ENCODE measurements at places on chromosomes 3 and 15.

DNA sequence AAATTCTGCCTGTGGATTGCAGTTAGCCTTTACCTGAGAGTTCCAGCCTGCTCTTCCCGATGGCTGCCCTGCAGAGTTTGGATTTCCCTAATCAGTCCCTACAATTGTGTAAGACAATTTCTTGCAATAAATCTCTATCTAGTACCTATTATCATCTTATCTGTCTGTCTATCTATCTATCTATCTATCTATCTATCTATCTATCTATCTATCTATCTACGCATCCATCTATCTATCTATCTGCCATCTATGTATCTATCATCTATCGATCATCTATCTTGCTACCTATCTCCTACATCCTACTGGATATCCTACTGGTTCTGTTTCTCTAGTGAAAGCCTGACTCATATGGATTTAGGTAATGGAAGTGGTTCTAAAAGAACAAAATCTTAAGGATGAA lies 30.4 kb upstream of the XCR1 start:
- no peak for DNase-seq

- no peak for DNase-seq
These were observed 196.2 kb upstream of the CFAP20DC start for GRCh38 chr3:59245859-59246501.

DNA sequence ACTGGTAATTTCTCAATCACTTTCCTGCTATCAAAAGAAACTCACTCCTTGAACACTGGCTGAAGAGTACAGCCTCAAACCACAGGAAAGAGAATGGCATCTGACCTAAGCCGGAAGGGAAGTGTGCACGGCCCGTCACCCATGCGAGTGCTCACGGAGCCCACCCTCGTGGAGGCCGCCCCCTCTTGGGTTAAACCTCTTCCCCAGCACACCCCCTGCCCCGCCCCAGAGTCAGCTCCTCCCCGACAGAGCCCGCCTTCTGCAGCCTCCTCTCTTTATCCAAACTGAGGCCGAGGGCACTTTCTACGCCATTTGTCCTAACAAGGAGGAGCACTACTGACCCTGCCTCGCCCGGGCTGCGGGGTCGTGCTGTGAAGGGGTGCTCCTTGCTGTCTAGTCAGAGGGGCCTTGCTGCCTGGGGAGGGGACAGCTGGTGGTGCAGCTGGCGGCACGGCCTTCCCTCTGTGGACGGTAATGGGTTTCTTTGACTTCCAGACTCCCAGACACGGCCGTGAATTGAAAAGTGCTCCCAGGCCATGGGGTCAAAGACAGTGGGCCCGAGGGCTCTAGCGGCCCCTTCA lies 137.7 kb downstream of the NSMCE3 start:
- DNase-seq = no peak

GRCh38 chr15:100866386-100867330 lies 13.0 kb upstream of the ALDH1A3 start:
- DNase-seq = no peak

All from activated CD4-positive, alpha-beta T cell treated with anti-CD3 and anti-CD28 coated beads, Interleukin-2, amount 10 ng/mL, durations not matched to agents 7 days and 5 days (primary cell).